T-helper 9 cell (primary cell): ENCODE measurements at places on chromosomes 6 and 20.

GRCh38 chr6:91487696-91488392 lies 901.0 kb upstream of the MAP3K7 start:
- DNase-seq = no peak

DNA sequence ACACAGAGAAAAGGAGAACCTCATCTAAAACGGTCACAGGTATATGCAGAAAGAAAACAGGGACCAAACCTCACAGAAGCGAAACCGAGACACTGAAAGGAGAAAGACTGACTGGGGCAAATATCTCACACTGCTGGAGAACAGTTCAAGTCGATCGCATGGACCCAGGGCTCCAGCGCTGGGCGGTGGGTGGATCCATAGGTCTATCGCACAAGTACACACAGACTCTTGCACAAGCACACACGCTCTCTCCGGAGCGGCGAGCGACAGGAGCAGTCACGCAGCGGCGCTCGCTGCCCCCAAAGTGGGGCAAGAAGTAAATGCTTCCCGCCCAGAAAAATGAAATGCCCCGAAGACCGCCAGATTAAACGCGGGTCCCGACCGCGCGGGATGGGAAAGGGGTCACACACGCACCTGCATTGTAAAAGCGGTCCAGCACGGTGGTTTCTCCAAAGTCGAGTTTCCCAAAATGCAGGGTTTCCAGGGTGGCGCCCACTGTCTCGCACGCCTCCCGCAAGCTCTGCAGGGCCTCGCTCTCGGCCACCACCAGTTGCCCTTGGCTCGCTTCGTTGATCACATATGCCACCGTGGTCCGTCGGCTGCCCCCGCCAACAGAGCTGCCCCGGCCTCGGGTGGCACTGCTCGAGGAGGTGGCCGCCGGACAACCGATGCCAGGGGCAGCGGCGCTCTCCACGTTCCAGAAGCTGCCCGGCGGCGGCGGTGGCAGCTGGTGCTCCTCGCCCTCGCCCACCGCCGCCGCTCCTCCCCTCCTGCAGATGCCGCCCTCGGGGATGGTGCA lies 782 bp downstream of the MAP3K5 start:
- DNase-seq = peak; percentile 37

DNA sequence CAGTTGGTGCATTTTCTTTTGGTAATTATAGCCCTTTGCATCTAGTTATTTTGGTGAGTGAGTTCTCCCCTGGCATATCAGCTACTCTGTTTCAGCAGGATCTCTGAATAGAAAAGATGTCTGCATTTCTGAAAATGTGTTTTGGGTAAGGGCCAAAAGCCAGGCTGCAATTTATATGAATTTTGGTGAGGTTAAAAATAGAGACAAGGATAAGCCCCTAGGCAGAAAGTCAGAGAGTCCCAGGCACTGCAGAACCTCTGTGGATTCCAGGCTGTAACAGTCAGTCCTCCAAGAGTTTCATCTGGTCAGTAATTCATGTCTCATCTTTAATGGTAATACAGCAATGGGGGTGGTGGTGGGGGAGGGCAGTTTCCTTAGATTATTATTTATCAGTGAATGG lies 53.0 kb downstream of the HDGFL1 start:
- DNase-seq = no peak

DNA sequence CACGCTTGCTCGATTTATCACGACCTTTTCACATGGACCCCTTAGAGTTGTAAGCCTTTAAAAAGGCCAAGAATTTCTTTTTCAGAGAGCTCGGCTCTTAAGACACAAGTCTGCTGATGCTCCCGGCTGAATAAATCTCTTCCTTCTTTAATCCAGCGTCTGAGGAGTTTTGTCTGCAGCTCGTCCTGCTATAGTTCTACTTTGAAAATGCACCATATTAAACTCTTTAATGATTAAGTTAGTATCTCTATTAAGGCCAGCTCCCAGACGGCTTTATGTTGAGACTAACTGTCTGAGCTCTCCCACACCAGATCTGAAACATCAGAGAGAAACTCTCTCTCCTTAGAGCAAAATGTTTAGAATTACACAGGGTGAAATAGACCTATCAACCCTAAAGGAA lies 18.0 kb upstream of the GSTA3 start:
- no peak for DNase-seq

GRCh38 chr6:150773969-150774368 lies 91.5 kb upstream of the MTHFD1L start:
- no peak for DNase-seq

DNA sequence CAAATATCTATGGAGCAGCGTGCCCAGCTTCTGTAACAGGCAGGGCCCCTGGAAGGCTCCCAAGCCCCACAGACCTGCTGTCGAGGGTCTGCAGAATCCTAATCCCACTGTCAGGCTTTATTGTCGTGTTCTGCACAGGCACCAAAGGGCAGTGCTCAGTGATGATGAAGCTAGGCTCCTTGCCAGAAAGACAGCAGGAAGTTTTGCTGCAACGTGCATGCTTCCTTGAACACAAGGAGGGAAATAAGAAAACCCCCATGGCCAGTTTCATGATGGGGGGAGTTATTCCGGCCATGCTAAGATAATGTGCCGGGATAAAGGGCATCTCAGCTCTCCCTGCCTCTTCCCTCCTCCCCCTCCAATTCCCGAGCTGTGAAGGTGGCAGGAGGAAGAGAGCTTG lies 109.4 kb upstream of the KCNG1 start:
- DNase-seq = no peak

- no peak for DNase-seq
Observed at GRCh38 chr6:144639654-144640053, 354.5 kb downstream of the UTRN start.

GRCh38 chr6:122081921-122082320 lies 317.5 kb upstream of the HSF2 start:
- no peak for DNase-seq

GRCh38 chr6:144690133-144690532 lies 405.0 kb downstream of the UTRN start:
- DNase-seq = no peak

- no peak for DNase-seq
Observed at GRCh38 chr20:50323777-50324775, 133.4 kb downstream of the CEBPB start.

DNA sequence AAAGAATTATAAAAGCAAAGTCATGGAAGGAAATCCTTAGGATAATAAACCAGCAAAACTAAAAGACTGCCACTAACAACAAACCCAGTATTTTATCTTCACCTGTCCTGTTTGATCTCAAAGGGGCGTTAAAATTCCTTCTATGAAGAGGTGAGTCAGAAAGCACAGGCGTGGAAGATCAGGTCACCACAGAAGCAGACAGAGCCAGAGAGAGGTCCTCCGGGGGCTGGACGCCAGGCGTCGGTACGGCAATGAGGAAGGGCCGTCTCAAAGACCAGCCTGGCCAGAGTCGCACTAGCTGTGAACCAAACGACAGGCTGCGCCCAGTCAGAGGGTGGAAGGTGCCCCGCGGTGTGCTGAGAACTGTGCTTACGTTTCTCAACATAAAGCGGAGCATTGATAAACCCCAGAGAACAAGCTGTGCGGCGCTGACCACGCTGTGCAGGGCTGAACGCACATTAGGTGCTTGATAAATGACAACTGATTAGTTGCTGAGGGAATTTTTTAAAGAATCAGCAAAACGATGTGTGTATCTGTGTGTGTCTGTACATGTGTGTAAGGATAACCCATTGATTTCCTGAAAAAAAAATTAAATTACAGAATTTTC lies 85.6 kb downstream of the RNASET2 start:
- DNase-seq = no peak

GRCh38 chr6:97049253-97050011 lies 124.9 kb downstream of the KLHL32 start:
- DNase-seq = no peak

GRCh38 chr6:149852881-149853280 lies 11.3 kb downstream of the LRP11 start:
- DNase-seq = no peak
